ENCODE measurements at places on chromosomes 11 and 22.
A peak's percentile ranks its signal among the peaks of the same experiment; 100 is the strongest.

DNA sequence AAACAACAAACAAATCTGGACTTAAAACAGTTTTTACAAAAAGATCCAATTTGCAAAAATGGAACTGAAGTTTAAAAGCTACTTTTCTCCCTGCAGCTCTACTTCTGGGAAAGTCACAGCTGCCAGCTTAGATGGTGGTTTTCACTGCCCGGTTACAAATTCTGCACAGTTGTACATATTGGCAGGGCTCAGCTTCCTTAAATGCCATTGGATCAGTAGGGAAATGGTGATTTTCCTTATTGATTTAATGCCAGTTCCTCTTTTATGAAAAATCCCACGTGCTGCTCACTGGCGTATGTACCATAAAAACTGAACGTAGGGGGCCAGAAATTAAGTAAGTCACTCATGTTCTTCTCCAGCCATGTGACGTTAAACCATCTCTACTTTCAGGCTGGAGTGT, 22.8 kb downstream of the GRAP2 start:
- no peak for DNase-seq

GRCh38 chr11:1267441-1268100, 41.9 kb downstream of the TOLLIP start:
- DNase-seq = no peak

- DNase-seq = no peak
Measured at GRCh38 chr22:47784367-47784983, 1022.0 kb downstream of the TBC1D22A start.

- DNase-seq = no peak
Measured at GRCh38 chr11:75265851-75266531, 25.4 kb downstream of the TPBGL start.

DNA sequence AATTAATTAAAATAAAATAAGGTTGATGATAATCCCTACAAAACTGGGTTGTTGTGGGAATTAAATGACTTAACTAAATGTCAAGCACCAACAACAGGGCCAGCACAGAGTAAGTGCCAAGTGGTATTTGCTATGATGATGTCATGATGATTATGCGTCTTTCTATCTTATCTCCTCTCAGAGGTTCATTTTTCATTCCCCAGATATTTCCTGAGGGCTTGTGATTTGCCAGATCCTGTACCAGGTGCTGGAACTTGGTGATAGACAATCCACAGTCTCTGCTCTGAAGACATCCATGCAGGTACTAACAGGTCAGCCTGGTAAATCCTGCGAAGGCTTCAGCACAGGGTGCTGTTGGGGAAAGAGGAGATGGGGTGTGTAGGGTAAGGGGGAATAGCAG, 8.1 kb upstream of the MYH9 start:
- DNase-seq = peak; percentile 37

- DNase-seq = no peak
Measured at GRCh38 chr22:43412808-43413795, 1.3 kb downstream of the MPPED1 start.

- peak; percentile 97 for DNase-seq
Measured at GRCh38 chr11:67239783-67240575, 26.3 kb upstream of the GRK2 start.

DNA sequence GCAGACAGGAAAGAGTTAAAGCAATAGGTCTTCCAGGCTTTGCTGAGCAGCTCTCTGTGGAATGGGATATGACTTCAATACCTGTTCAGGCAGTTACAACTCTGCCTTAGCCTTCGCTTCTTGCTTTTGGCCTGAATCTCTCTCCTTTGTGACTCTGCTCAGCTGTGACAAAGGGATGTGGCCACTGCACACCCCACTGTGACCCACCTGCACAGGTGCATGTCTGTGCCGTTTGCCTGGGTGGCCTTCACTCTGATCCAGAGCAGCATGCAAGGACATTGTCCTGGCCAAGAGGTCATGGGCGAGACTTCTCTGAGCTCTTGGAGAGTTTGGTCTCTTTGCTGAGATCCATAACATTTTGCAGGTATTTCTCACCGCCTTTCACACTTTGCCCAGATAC, 891.3 kb downstream of the BRD1 start:
- DNase-seq = no peak

DNA sequence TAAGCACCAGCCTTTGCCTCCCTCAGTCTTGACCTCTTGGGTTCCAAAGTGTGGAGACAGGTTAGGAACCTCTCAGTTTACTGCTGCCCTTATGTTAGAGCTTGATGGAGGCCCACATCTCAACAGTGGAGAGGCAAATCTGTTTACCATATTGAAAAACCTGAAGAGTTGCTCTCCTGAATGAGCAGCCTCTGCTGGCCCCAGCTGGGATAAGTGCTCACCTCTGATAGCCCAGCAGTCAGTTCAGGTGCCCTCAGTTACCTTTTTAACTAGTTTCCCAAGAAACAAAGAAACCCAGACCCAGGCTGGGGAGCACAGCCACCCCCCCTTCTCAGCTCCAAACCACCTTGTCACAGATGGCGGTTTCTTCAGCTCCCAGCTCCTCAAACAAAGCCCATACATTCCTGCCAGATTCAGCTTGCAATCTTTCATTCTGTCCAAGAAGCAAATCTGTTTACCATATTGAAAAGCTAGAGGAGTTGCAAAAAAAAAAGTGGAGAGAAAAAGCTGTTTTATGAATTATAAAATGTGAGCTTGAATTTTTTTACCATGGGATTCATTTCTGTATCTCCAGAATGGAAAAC, 57.2 kb downstream of the PPFIBP2 start:
- DNase-seq = no peak

DNA sequence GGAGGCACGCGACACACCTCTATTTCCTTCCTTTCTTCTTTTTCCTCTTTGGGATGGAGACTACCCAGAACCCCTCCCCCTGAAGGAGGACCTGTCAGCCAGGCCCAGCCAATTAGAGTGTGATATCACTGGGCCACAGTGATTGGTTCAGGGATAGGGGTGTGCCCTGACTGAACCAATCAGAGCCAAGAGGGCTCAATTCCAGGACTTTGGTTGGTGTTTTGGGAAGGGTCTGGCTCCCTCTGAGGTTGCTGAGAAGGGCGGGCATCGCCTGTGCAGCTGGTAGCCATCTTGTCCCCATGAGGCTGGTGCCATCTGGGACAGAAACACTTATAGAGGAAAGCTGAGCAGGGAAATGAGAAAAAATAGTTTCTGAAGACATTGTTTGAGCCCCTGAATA, 71.4 kb downstream of the CHST1 start:
- DNase-seq = no peak

- DNase-seq = no peak
Measured at GRCh38 chr22:19689408-19689807, 24.9 kb upstream of the SEPTIN5 start.

DNA sequence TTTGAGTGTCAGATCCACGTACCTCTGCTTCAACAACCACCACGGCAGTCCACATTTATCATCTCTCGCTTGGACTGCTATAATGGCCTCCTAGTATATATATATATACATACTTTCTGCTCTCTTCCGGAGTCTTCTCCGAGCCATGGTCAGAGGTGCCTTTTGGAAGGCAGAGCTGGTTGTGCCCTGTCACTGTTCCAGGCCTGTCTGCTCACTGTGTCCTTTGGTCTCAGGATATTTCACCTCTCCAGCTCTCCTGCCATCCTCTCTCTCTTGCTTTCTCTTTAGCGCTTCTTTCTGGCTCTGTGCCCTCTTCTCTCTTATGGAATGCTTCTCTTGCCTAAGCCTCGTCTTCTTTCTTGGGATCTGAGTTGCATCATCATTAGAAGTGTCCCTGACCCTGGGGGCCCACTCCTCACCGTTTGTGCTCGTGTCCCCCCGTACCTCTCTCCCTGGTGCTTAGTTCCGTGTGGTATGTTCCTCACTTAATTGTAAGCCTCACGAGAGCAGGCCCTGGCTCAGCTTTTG, 86.1 kb upstream of the RASSF10 start:
- DNase-seq = no peak

DNA sequence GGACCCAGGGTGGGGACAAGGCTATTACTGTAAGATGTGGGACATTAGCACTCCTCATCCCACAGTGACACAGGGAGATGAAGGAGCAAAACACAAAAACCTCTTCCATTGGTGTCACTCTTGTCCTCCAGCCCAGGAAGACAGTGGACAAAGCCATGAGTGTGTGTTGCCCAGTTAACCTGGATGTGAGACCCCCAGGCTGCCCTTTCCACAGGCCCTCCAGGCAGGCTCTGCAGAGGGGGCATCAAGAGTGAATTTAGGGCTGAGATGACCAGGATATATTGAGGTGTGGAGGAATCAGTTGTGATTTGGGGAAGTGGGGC, 111.3 kb downstream of the GGTLC2 start:
- DNase-seq = no peak

GRCh38 chr11:66877588-66878385, 20.9 kb downstream of the LRFN4 start:
- no peak for DNase-seq

GRCh38 chr11:67002297-67002913, 20.5 kb upstream of the SYT12 start:
- no peak for DNase-seq

GRCh38 chr11:35963911-35964310, 20.0 kb downstream of the LDLRAD3 start:
- DNase-seq = no peak

GRCh38 chr11:80673566-80673965, 1232.7 kb upstream of the TENM4 start:
- DNase-seq = no peak

- DNase-seq = no peak
Measured at GRCh38 chr11:117217141-117218084, 14.5 kb downstream of the PCSK7 start.
